ENCODE measurements at places on chromosomes 1 and 21.

- DNase-seq: no peak
These were observed 897 bp downstream of the CYYR1 start for GRCh38 chr21:26572076-26572701.

GRCh38 chr1:21469581-21469980 lies 29.6 kb downstream of the NBPF3 start:
- DNase-seq: no peak

- no peak for DNase-seq
These were observed 12.4 kb upstream of the KCNJ15 start for GRCh38 chr21:38244407-38244787.

DNA sequence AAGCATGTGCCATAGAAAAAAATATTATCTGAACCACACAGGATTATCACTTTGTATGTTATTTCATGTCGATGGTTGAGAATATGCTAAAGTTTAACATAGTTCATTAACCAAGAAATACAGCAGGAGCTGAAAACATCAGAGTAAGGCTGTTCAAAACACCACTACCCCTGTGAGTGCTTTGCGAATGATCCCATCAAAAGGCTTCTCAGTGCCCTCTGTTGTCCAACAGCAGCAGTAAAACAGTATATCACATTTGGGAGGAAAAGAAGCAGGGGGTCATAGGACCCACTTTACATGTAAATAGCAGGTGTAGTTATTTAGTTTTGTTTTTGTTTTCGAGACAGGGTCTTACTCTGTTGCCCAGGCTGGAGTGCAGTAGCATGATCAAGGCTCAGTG lies 289.4 kb upstream of the FMN2 start:
- no peak for DNase-seq

- no peak for DNase-seq
These were observed 90.4 kb downstream of the NPHP4 start for GRCh38 chr1:5901841-5902240.

GRCh38 chr1:79726321-79726720 lies 719.8 kb upstream of the ADGRL4 start:
- DNase-seq: no peak

All from CMK (cell line).